ENCODE measurements at places on chromosomes 6 and 20.

DNA sequence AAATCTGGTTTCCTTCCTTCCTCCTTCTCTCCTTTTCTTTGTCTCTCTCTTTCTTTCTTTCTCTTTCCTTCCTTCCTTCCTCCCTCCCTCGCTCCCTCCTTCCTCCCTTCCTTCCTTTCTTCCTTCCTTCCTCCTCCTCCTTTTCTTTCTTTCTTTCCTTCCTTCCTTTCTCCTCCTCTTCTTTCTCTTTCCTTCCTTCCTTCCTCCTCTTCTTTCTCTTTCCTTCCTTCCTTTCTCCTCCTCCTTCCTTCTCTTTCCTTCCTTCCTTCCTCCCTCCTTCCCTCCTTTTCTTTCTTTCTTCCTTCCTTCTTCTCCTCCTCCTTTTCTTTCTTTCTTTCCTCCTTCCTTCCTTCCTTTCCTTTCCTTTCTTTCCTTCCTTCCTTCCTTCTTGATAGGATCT lies 61.2 kb downstream of the VIP start:
- DNase-seq = no peak

GRCh38 chr6:89050155-89050554 lies 30.4 kb upstream of the PNRC1 start:
- DNase-seq = no peak

GRCh38 chr20:18224968-18225568 lies 63.3 kb upstream of the ZNF133 start:
- no peak for DNase-seq

GRCh38 chr20:41359541-41360011 lies 7.0 kb downstream of the EMILIN3 start:
- no peak for DNase-seq

Measured in stimulated activated CD4-positive, alpha-beta T cell treated with anti-CD3 and anti-CD28 coated beads, Interleukin-15, amount 100 ng/mL, for 1 hour (primary cell).